Left kidney (tissue), 8 donors: ENCODE measurements at places on chromosomes 5 and 9.
A peak's percentile ranks its signal among the peaks of the same experiment; 100 is the strongest.

- DNase-seq: no peak
Measured at GRCh38 chr9:109168170-109168569, 1.1 kb upstream of the FRRS1L start.

- DNase-seq: peak; percentile 11
Measured at GRCh38 chr5:112737070-112737462, 619 bp upstream of the APC start.

DNA sequence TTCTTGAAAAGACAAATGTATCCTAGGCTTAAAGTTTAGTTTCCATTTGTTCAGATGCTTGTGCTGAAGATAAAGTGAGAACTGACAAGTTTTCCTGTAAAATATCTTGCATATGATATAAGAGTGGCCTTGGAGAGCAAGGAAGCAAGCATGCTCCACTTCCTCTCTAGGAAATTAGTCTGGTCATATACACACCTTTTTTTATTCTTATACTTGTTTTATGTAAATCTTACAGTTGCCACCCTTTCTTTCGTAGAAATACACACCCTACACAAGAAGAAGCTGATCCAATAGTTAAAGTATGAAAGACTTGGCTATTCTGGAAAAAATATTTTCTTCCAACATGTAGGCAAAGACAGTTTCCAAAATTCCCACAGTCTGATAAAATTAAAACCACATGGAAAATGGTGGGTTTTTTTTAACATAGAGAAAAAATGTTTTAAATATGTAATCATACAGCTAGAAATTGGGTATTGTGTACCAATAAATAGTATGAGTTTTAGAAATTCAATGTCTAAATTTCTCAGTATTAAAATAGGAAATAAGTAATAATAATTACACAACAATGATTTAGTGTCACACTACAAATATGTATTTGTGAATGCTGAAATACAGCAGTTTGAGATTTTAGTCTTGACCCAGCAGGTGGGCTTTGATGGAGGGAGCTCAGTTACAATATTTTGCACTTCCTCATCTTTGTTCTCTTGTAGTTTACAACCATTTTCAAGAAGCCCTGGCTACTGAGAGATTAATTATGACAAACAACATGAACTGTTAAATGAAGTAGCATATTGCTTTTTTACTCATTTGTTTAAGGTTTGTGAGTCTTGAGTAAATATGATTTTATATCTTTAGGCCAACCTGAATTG is 185.7 kb upstream of the GNA14 start:
- no peak for DNase-seq

DNA sequence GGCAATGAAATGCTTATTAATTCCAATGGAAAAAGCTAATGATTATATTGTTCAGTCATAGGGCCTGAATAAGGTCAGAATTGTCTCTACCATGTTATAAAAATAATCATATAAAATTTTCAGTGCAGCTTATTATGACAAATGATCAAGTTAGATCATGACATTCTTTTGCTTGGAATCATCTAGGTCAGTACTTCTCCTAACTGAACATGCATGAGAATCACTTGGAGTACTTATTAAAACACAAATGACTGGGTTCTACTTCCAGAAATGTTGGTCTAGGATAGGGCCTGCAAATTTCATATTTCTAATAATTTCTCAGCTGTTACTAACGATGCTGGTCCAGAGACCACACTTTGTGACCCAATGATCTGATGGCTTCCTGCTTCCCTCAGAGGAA is 806.0 kb upstream of the ZNF608 start:
- no peak for DNase-seq

- DNase-seq: no peak
Measured at GRCh38 chr5:156188016-156188415, 138.9 kb upstream of the SGCD start.

GRCh38 chr5:115170134-115170928 is 623 bp upstream of the TRIM36 start:
- peak; percentile 44 for DNase-seq

DNA sequence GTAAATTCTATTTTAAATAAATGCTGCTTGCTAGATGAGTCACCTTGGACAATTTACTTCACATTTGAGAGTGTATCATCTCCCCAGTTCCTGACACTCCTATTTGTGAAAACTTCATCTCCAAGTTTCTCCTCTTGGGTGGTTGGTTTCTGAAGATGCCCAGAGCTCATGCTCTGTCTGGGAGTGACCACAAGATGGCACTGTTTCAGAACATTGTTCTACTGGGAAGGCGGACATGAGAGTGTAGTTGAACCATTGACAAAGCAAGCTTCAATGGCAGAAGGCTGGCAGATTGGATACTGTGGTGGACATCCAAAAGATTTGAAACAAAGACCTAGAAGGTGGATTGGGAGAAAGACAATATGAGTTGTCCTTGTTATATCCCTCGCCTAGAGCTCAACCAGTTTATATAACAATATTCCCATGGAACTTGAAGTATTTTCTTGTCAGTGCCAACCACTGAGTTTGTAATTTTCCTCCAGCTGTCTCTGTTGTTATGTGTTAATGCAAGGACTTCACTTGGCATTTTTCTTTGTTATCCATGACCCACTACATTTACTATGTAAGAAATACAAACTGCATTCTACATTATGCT is 234.3 kb upstream of the ANKH start:
- DNase-seq: peak; percentile 44

DNA sequence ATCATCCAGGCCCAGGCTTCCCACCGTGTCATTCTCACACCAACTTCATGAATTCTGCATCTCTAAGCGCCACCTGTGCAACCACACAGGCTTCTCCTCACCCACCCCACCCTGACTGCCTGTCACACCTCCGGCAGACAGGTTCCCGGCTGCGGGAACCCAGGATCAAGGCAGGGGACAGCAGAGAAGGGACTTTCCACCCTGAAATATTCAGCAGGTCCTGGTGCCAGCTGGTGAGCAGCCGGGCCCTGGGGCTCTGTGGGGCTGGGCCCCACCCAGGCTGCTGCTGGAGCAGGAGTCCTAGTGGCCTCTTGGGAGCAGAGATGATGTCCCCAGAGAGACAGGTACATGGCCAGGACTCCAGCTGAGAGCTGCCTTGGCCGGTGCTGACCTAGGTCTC is 12.7 kb downstream of the ANXA6 start:
- DNase-seq: no peak

DNA sequence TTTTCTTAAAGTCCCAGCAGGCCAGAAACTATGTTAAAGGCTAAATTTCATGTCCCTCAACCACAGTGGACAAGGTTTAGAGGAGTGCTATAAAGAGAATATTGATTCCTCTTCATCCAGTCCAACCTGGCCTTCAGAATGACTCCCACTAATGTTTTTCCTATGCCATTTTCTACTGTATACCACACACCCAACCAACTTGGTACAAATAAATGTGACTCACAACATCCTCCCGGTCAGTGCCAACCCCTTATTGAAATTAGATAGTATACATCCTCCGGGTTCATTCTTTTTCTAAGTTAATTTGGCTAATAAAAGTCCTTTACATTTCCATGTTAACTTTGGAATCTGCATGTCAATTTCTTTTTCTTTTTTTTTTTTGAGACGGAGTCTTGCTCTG is 215.1 kb downstream of the TSSK1B start:
- DNase-seq: no peak

DNA sequence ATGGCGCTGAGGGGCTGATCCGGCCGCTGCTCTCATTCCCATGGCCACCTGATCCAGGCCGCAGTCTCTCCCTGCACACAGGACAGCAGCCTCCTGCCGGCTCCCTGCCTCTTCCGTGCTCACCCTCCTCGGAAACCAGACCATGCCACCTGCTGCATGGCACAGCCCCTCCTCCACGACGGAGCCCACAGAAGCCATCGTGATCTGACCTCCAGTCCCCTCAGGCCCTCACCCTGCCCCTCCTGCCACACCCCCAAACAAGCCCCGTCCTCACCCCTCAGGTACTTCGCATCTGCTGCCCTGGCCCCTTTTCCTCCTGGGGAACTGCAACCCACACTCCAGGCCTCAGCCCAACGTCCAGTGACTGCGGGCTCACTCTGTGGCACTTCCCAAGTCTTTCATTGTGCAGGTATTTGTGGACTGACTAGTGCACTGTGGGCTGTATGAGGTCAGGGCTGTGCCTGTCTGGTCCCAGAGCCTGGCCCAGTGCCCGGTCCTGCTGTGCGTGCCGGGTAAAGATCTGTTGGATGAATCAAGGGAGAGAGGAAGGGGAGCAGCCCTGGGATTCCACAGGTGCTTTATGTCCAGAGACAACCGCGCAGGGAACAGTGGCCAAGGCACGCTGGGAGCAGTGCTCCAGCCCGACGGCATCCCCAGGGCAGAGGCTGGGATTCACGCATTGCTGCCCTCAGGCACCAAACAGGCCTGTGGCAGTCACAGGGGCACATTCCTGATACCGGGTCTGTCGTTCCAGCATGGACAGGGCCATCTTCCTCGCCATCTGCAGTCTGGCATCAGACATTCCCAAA is 86.1 kb downstream of the ADAMTS2 start:
- DNase-seq: no peak

DNA sequence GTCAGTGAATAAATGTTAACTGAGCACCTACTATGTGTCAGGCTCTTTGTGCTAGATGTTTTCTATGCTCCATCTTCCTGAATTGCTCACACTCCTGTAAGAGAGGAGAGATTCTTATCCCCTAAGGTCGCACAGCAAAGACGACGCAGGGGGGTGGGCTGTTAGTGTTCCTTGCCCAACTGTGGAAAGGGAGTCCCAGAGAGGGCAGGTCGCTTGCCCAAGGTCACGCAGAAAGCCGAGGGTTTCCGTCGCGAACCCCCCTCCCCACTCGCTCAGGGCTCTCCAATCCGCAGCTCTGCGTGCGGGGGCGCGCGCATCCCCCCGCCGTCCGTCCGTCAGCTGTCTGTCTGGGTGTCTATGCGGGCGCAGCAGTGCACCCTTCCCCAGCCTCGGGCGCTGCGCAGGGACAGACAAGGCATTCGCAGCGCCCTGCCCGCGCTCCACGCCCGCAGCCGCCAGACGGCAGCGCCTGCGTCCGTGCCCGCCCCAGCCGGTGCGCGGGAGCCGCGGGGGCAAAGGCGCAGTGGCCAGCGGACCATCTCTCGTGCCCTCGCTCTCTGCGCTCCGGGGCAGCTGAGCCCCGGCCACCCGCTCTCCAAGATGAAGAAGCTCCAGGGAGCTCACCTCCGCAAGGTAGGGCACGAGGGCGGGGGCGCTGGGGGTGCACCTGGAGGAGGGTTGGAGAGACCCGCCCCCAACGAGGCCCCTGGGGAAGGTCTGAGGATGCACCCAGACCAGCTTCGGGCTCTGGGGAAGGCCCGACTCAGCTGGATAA is at the start of gene SLC6A7:
SLC6A7 (plus strand) TSS at position 335 of the 775 bp plus-strand sequence; CDS start at position 601, 266 bp downstream.
- no peak for DNase-seq

DNA sequence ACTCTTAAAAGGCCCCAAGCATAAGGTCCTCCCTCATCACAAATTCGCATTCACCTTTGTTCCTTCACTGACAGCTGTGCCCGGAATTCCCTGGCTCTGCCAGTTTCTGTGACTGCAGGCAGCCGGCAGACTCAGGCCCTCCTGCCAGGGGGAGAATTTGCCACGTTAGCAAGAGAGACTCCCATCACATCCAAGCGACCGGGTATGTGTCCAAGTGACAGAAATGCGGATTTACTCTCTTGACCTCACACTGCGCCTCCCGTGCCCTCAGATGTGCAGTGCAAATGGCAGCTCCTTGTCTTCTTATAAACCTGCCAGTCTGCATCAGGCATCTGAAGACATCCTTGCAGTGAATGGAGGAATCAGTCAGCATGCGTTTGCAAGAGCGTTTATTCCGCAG is 187.1 kb upstream of the WWC1 start:
- DNase-seq: peak; percentile 32

GRCh38 chr5:172071309-172071875 is 65.0 kb upstream of the FBXW11 start:
- no peak for DNase-seq

DNA sequence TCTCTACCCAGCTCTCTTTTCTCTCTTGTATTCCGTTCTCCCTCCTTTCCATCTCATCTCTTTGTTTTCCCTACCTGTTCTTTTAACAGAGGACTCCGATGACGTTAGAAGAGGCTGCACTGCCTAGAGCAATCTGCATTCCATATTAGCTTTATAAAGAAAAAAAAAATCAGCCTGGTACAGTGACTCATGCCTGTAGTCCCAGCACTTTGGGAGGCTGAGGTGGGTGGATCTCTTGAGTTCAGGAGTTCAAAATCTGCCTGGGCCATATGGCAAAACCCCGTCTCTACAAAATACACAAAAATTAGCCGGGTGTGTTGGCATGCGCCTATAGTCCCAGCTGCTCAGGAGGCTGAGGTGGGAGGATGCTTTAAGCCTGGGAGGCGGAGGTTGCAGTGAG is 49.0 kb downstream of the DAPK1 start:
- no peak for DNase-seq

- no peak for DNase-seq
Measured at GRCh38 chr5:19099195-19099594, 888.8 kb downstream of the CDH18 start.

GRCh38 chr9:7982907-7983306 is 183.3 kb upstream of the DMAC1 start:
- DNase-seq: no peak

GRCh38 chr9:22010866-22011625 is 1.9 kb upstream of the CDKN2B start:
- DNase-seq: peak; percentile 73

GRCh38 chr9:122016309-122016708 is 76.8 kb downstream of the TTLL11 start:
- no peak for DNase-seq

GRCh38 chr9:121773286-121773953 is 122.0 kb downstream of the DAB2IP start:
- DNase-seq: no peak

DNA sequence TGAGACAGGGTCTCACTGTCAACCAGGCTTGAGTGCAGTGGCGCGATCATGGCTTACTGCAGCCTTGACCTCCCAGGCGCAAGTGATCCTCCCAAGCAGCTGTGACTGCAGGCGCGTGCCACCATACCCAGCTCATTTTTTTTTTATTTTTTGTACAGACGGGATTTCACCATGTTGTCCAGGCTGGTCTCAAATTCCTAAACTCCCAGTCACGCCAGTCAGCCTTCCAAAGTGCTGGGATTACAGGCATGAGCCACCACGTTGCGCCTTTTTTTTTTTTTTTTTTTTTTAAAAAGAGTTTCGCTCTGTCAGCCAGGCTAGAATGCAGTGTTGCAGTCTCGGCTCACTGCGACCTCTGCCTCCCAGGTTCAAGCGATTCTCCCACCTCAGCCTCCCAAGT is 27.1 kb upstream of the SRP19 start:
- no peak for DNase-seq

DNA sequence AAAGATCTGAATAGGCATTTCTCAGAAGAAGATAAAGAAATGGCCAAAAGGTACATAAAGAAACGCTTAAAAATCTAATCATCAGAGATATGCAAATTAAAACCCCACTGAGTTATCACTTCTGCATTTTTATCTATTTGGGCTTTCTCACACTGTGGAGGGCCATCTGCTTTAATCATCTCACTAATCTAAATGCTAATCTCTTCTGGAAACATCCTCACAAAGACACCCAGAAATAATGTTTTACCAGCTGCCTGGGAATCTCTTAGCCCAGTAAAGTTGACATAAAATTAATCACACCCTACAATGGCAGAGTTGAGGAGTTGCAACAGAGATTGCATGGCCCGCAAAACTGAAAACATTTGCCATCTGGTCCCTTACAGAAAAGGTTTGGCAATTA is 407.9 kb upstream of the CYLC2 start:
- no peak for DNase-seq

GRCh38 chr5:93342563-93343061 is 238.4 kb downstream of the NR2F1-AS1 start:
- DNase-seq: no peak

- no peak for DNase-seq
Measured at GRCh38 chr9:93664549-93665120, 88.3 kb downstream of the PHF2 start.

- DNase-seq: no peak
Measured at GRCh38 chr5:53542926-53543325, 17.5 kb upstream of the NDUFS4 start.
